ENCODE measurements at places on chromosomes 5 and 9. TPM values are rescaled to one million over a fixed set of nuclear protein-coding genes. Genes with fewer than 3 reads are reported as not detected.

- no peak for DNase-seq
Measured at GRCh38 chr9:107782789-107783188, 293.2 kb upstream of the KLF4 start.

DNA sequence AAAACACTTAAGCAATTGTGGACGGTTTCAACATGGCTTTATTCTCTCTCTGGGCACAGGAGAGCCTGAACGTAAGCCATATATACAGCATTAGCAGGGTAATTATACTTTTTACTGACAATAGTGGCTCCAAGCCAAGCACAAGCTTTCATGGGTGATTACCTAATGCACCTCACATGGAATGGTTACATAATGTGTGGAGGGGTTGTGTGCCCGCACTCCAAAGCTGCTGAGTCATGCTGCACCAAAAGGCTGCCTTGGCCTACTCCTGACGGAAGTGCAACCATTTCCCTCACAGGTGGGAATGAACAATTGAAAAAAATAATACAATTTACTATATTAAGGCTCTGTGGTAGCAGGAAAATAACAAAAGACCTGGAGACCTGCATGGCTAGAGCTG, 86.5 kb upstream of the ATP10B start:
- peak; percentile 78 for DNase-seq

DNA sequence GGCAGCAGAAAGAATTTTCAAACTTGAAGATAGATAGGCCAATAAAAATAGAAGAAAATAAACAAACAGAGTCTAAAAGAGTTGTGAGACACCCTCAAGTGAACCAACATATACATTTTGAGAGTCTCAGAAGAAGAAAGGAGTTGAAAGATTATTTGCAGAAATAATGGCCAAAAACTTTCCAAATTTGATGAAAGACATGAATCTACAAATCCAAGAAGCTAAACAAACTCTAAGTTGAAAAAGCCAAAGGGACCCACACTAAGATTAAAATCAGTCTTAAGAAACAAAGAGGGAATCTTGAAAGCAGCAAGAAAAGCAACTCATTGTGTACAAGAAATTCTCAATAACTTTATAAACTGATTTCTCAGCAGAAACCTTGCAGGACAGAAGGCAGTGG, 137.0 kb downstream of the SAXO1 start:
- DNase-seq: no peak

AMBP gene
- total RNA-seq: 76.8 TPM

ADRA1B gene
- 0.18 TPM for total RNA-seq

DNA sequence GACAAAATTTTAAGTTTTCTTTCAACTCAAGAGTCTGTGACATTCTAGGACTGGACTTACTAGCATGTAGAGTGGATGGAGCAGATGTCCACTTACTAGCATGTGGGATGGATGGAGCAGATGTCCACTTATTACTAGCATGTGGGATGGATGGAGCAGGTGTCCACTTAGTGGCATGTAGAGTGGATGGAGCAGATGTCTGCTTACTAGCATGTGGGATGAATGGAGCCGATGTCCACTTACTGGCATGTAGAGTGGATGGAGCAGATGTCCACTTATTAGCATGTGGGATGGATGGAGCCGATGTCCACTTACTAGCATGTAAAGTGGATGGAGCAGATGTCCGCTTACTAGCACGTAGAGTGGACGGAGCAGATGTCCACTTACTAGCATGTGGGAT, 2.4 kb downstream of the SLC36A1 start:
- DNase-seq: no peak

CDH18 gene
- 0.75 TPM for total RNA-seq

DNA sequence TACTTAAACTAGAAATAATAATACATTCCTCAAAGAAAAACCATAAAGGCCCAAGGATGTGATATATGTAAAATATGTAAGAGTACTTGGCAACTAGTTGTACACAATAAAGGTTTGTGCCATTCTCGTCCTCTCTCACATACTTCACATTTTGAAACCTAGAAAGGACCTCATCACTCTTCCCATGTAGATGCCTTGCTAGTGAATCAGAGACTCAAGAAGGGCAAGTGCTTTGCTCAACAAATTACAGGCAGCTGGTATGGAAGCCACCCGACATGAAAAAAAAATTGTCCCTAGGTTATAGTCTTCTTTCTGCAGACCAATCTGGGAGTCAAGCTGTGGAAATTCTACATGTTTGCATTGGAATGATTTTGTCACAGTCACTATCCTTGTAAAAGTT, 31.7 kb downstream of the ADRB2 start:
- DNase-seq: no peak

DNA sequence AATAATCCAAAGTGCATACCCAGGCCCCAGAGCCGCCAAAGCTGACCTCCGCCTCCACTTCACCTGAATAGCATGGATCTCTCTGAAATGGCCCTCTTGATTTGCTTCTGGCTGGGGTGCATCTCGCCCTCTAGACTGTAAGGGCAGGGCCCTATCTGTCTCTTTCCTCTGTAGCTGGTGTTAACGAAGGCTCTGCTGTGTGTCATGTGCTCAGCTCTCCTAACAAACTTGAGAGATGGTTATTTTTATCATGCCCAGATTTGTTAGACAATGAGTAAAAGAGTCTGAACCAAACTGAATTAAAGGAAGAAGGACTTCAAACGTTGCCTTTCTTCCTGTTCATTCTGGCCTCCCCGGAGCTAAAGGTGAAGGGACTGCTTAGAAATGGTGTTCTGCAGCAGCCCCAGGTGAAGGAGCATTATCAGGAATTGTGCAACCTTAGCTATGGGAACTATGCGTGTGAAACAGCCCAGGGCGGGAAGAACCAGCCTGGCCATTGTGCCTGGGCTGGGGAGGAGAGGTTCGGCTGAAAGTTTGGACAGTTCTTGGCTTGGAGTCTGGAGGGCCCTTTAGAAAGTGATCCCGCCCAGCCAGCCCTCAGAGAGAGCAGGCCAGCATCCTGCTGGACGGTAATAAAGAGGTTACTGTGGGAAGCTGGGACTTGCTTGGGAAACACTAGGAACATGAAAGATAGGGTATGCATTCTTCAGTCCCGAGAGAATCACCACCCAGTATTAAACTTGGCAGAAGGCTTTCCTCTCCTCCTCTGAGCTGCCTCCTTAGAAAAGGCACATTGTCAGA, 73.5 kb downstream of the WWC1 start:
- DNase-seq: peak; percentile 35

TMOD1 gene
- total RNA-seq: 8.4 TPM

GRCh38 chr9:91425271-91425670, 1.6 kb upstream of the NFIL3 start:
- DNase-seq: no peak

BTNL3 gene
- total RNA-seq: 0.14 TPM

DNA sequence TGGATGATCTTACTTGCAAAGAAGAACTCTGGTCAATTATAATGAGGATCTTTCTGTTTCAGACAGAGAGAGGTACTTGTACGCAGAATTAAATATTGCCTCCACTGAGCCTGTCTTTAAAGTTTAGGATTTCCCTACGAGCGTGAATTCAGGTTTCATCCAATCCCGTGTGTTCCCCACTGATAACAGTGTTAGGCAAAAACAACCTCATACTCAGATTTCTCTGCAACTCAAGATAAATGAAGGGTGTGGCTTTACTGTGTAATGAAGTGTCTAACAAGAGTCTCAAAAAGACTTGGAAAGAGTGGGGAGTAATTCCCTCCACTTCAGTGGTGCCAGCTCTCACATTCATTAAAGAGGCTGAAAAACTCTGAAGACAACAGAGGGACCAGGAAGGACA, 53.2 kb upstream of the ACO1 start:
- no peak for DNase-seq

DNA sequence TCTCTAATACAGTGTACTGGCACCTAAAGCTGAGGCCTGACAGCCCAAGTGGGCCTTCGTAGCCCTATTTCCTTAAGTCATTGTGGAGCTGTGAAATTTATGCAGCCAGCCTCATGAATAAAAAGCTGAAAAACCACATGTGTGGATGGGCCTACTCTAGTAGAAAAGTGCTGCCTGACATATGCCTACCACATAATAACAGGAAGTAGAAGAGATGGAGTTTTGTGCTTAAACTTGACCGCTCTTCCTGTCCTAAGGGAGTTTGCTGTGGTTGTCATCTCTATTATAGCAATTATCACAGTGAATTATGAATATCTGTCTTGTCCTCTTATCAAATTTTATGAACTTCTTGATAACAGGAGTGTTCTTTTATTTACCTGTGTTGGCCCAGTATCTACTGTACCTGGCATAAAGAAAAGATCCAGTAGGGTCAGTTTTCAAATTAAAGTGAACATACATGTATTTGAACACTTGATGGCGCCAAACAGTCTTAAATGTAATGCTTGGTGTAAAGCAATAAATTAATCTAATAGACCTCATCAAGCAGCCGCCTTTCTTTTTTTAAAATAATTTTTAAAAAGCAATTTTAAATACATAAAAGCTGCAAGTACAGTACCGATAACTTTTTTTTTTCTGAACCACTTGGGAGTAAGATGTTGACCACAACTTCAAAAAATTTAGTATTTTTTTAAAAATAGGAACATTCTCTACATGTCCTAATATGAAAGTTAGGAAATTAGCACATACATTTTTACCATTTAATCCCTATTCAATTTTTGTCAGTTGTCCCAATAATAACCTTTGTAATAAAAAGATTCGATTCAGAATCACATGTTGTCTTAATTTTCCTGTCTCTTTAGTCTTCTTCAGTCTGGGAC, 51.0 kb downstream of the FKTN start:
- no peak for DNase-seq

DNA sequence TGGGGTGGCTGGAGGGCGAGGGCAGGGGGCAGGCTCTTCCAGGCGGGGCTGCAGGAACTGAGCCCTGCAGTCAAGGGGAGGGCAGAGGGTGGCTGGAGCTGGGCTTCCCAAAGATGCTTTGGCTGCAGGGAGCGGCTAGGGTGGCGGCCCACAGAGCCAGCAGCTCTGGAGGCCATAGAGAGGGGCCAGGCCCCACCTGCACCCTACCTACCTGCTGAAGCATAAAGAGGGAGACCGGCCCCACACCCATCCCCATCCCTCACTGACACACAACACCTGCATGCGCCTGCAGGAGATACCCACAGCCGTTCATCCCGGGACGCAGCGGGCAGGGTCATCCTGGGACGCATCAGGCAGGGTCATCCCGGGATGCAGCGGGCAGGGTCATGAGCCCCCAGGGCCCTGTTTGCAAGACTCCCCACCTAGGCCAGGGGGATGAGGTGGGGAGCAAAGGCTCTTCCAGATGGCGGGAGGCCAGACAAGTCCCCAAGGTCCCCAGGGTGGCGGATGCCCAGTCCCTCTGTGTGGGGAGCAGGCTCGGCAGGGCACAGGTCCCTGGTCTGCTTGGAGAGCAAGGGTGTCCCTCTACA, 39.8 kb upstream of the NOTCH1 start:
- DNase-seq: no peak

GRCh38 chr9:22105005-22105722, 96.1 kb upstream of the CDKN2B start:
- DNase-seq: no peak

DNA sequence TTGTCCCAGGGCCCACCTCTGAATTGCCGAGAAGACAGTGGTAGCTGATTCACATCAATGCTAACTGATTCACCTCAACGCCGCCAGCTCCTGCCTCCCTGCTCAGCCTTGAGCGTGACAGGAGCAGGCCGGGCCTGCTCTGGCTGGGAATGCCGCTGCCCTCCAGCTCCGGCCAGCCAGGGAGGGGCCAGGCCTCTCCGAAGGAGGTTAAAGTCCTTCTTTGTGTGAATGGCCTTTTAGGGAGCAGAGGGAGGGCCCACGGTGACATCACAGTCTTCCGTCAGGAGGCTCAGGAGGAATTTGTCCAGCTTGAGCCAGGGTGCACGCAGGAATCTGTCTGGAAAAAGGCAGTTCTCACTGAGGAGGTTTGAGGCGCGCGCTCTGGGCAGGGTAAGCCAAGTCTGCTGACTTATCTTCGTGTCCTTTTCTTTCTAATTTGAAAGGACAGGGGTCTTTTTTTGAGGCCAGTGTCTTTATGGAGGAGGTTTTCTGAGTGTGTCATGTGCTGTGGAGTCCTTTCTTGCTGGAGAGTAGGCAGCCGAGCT, 82.7 kb downstream of the C9orf152 start:
- peak; percentile 87 for DNase-seq

DNA sequence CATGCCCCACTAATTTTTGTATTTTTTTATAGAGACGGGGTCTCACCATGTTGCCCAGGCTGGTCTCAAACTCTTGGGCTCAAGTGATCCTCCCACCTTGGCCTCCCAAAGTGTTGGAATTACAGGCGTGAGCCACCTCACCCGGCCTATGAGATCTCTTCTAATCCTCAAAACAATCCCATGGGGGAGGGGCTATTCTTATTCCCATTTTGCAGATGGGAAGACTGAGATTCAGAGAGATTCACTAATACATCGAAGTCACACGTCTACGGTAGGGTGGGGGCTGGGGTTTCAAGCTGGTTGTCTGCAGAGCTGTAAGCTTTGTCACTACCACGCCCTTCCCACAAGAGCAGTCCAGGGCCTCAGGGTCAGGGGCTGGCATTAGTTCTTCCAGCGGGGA, 14.0 kb upstream of the NTNG2 start:
- no peak for DNase-seq

ADGRD2 gene
- not detected for total RNA-seq

STK32A gene
- total RNA-seq: 5.6 TPM

DNA sequence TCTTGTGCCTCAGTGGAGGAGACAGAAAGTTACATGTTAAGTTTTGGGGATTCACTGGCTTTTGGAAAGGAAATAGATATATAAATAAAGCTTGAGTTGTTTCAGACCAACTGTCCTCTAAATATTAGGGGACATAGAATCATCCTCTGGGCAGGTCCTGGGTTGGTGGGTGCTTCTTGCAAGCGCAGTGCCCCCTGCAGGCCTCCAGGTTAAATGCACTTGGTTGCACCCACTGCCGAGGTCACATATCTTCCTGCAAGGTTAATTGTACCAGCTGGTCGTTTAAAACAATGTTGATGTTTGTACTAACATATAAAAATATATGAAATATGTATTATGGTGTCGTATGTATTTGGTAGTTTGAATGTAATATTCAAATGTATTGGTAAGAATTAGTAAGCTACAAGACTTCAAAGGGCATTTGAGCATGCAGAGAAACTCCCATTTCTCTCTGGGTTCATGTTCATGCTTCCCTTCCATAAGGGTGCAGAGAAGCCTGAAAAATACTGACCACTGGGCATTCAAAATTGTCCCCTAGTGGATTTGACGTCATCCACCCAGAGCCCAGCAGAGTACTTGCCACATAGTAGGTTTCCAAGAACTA, 87.0 kb downstream of the ZNF618 start:
- DNase-seq: peak; percentile 68

AQP7 gene
- 2.6 TPM for total RNA-seq

ZNG1E gene
- total RNA-seq: 23.4 TPM

SPATA31E1 gene
- not detected for total RNA-seq

DNA sequence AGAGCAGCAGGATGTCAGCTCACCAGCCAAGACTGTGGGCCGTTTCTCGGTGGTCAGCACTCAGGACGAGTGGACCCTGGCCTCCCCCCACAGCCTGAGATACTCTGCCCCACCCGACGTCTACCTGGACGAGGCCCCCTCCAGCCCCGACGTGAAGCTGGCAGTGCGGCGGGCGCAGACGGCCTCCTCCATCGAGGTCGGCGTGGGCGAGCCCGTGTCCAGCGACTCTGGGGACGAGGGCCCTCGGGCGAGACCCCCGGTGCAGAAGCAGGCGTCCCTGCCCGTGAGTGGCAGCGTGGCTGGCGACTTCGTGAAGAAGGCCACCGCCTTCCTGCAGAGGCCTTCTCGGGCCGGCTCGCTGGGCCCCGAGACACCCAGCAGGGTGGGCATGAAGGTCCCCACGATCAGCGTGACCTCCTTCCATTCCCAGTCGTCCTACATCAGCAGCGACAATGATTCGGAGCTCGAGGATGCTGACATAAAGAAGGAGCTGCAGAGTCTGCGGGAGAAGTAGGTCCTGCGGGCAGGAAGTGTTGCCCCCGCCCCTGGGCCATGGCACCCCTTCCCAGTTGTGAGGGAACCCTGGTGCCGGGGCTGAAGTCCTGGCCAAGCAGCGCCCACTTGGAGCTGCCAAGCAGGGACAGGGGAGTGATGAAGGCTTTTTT, 108.9 kb downstream of the WNK2 start:
- DNase-seq: no peak
